ENCODE measurements at places on chromosomes 7 and 10.

DNA sequence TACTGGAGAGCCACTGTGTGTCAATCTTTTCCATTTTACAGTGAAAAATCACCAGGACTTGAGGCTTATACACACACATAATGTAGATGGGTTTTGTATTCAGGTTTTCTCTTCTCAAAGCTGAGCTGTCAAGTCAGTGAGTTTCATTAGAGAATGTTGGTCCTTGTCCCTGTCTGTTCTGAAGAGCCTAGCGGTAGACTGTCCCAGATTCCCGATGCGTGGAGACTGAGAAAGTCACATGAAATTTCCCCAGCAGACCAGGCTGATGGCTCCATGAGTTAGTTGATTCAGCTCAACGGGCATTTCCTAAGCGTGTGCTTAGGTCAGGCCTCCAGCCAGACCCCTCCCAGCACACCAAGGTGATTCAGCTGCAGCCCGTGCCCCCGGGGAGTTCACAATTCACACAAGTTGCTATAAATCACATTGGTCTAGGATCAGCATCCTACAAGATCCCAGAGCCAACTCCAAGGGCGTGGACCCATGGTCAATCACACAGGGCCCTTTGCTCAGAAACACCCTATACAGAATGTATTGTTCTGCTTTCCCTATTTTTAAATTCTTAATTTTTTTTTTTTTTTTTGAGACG, 17.2 kb downstream of the CHST15 start:
- no peak for DNase-seq

- no peak for DNase-seq
These were observed 69.5 kb downstream of the NPSR1 start for GRCh38 chr7:34727464-34727995.

- peak; percentile 71 for DNase-seq
These were observed 38.5 kb downstream of the MCMBP start for GRCh38 chr10:119834188-119834587.

DNA sequence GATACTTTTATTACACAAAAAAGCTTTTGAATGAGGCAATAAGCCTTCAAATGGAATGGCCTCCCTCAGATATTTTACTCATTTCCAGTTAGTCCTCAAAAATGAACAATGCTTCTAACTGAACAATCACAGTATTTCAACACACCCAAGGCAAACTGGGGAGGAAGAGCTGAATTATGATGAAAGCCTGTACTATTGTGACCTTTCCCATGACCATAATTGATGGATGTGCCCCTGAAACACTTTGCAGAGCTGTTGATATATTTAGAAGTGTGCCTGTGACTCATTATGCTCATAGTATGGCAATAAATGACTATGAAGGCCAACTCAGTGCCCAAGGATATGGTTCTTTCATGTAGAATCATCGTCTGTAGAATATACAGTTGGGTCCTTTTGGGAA, 248.1 kb downstream of the AHR start:
- DNase-seq: no peak

DNA sequence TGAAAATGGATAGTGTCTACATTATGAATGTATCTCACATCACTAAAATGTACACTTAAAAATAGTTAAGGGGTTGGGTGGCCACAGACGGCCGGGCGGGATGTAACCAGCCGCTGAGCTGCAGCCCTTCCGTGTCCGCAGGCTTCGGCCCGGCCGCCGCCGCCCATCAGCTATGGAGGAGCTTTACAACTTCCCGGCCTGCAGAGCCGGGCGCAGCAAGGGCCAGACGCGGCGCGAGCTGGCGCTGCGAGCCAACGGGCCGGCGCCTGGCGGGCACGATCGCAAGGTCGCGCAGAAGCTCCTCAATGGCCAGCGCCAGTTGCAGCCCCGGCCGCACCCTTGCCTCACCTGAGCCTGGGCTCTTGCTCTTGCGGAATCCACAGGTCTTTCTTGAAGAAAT, 69.1 kb downstream of the KMT2C start:
- DNase-seq: no peak

- DNase-seq: no peak
These were observed 709 bp downstream of the GPAM start for GRCh38 chr10:112182784-112183328.

GRCh38 chr7:102849079-102849478, 63.7 kb upstream of the LRRC17 start:
- no peak for DNase-seq

GRCh38 chr10:79344502-79345195, 2.6 kb upstream of the PPIF start:
- no peak for DNase-seq

- no peak for DNase-seq
These were observed 59.5 kb upstream of the SRPK2 start for GRCh38 chr7:105448181-105448580.

- no peak for DNase-seq
These were observed 3.0 kb downstream of the PDK4 start for GRCh38 chr7:95593343-95593742.

DNA sequence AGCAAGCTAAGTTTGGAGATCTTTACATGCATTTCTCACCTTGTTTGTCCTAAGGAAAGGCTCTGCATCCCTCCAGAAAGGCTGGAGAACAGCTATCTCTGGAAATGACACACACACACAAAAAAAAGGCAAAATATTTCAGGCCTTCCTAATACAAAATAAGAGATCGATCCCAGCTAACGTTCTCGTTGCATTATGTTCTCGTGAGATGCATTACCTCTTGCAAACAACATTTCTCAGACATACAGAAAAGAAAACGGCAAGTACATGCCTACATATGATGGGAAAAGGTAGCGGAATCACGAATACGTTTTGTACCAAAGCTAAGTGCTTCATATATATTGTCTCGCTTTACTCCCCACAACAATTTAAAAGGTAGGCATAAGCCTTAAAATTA, 488 bp downstream of the MTERF1 start:
- no peak for DNase-seq

- peak; percentile 54 for DNase-seq
These were observed 272.4 kb upstream of the LRGUK start for GRCh38 chr7:133854739-133855138.

DNA sequence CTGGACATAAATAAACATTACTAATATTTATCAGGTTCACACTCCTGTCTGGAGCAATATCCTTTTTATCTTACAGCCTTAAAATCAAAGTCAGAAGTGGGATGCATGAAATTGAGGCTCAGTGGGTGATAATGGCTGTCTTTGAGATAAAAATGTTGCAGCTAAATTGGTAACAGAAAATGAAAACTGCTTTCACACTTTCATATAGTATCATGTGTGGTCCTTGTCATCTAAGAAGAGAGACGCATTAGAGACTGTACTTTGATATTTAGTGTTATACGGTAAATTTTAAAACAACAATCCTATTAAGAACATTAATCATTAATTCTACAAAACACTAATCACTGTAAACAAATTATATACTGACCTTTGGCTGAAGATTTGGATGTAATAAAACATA, 235.2 kb upstream of the HGF start:
- no peak for DNase-seq

DNA sequence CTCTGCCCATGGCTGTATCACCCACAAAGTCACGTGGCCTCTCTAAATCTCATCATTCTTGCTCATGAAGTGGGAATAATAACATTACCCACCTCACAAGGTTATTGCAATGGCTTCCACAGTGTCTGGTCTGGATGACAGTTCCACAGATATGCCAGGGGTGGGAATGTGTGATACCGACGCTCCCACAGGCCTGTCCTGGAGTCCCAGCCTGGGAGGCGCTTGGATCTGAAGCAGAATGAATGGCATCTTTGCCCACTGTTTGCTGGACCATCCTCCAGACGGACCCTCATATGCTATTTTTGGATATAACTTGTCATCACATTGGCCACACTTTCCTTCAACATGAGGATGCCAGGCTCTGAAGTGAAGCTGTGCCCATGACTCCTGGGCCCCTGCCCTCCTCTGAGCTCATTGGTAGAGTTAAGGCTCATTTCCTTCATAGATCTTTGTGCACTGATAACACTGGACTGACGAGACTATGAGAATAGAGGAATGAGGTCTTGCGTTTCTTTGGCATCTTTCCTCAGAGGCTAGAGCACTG, 279.8 kb upstream of the ZNF32 start:
- DNase-seq: no peak

GRCh38 chr10:112973046-112973445, 23.0 kb downstream of the TCF7L2 start:
- DNase-seq: no peak

GRCh38 chr10:35928748-35929147, 286.7 kb upstream of the FZD8 start:
- DNase-seq: no peak

DNA sequence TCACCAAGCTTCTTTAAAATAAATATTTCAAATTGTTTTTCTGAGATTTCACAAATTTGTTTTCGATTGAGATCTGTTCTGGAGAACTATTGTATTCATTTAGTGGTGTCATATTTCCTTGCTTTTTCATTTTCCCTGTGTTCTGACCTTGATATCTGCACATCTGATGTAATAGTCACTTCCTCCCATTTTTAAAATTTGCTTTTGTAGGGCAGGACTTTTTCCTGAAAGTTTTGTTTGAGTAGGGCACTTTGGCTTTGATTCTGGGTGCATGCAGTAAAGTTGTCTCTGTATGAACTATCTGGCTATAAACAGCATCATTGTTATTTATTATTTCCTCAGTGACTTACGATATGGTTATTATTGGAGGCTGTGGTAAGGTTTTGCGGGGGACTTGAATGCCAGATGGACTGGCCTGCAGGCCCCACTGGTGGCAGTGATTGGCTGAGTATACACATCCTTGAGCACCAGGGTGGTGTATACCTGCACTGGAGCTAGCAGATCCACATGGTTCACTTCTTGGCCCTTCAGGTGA, 83.6 kb downstream of the CSTF2T start:
- DNase-seq: no peak

GRCh38 chr10:118563373-118563890, 32.0 kb downstream of the PRLHR start:
- no peak for DNase-seq

DNA sequence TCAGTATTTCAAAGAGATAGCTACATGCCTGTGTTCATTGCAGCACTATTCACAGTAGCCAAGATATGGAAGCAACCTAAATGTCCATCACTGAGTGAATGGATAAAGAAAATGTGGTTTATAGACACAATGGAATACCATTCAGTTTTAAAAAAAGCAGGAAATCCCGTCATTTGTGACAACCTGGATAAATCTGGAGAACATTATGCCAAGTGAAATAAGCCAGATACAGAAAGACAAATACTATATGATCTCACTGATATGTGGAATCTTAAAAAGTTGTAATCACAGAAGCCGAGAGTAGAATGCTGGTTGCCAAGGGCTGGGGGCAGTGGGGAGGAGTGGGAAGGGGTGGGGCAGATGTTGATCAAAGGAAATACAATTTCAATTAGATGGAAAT, 235.8 kb upstream of the IGFBP3 start:
- no peak for DNase-seq

DNA sequence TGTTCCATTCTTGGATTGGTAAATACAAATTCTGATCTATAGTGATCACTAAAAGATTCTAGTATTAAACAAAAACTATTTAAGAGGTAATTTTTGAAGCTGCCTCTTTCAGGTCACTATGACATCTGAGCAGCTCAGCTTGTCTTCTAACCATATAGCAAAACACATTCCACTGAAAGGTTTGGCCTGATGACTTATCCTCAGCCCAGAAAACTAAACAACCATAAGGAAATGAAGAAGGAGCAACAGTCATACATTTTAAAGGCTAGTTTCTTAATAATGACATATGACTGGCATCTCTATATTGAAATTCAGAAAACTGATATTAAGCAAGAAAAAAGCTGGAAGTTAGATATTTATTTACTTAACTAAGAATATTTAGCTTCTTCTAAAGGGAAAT, 24.6 kb downstream of the NT5C2 start:
- no peak for DNase-seq

DNA sequence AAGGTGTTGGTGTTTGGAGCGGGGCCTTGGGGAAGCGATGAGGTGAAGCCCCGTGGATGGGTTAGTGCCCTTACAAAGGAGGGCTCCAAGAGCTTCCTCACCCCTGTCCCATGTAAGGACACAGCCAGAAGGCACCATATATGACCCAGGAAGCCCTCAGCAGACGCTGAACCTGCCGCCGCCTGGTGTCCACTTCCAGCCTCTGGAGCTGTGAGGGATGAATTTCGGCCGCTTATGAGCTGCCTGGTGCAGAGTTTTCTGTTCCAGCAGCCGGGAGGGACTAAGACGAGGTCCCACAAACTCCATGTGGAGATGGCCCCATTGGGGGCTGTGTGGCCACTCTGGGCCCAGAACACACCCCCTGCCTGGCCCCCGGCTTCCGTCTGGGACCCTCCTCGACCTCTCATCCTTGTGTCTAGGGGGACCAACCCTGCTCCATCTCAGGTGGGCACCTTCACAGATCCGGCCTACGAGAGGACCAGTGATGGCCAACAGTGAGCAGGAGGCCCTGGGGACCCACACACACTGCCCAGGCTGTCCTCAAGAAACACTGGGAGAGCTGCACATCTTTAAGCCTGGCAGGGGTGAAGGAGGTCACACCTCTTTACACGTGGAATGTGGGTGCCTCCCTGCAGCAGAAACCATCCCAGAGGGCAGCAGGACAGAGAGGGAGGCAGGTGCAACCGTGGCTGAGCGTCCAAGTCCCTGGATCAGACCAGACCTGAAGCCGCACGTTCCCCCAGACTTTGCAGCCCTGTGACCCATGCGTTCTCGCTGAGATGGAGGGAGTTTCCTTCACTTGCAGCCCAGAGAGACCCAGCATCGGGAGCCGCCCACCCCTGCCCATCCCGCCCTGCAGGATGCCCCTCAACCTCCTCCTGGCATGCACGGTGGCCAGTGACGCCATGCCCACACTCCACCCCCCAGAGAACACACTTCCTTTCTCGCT, 96.1 kb downstream of the PDGFA start:
- no peak for DNase-seq

GRCh38 chr10:98242823-98243222, 25.2 kb downstream of the LOXL4 start:
- no peak for DNase-seq

DNA sequence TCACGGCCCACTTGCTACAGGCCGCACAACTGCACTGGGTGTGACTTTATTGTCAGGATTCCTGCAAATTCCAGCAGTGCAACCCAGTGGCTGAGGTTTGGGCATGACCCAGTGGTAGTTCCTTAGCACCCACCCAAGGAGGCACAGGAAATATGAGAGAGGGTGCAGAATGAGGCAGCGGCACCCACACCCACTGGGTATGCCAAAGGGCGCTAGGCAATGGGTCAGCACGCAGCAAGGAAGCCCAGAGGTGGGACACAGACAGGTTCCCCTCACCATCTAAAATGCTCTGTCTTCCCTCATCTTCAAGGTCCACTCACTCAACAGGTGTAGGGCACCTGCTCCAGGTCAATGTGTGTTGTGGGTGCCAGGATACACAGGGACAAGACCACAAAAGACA, 357.8 kb upstream of the MKI67 start:
- DNase-seq: no peak

- DNase-seq: no peak
These were observed 46.2 kb downstream of the CACUL1 start for GRCh38 chr10:118708571-118708970.

Measured in RCC 7860 (cell line).